ENCODE measurements at places on chromosomes 12 and 14.

- DNase-seq, result no peak
These were observed 52.7 kb downstream of the SPPL3 start for GRCh38 chr12:120851444-120851843.

GRCh38 chr14:62691647-62692489 is 353.4 kb downstream of the KCNH5 start:
- peak; percentile 53 for DNase-seq

GRCh38 chr14:71398450-71398849 is 491.2 kb downstream of the PCNX1 start:
- DNase-seq, result no peak

- DNase-seq, result no peak
These were observed 65.6 kb upstream of the TCL1B start for GRCh38 chr14:95620659-95621059.

All from T1000 (cell line).